Activated CD4-positive, alpha-beta T cell treated with anti-CD3 and anti-CD28 coated beads, Interleukin-2, amount 10 ng/mL, durations not matched to agents 7 days and 5 days (primary cell): ENCODE measurements at places on chromosomes 6 and 20.

GRCh38 chr6:27451660-27452390 is 21.1 kb downstream of the ZNF184 start:
- no peak overlapping the region for H3K27ac ChIP-seq
- peaks cover 88% of the 10 kb centered on the region for H3K36me3 ChIP-seq
- H3K4me3 ChIP-seq: no peak overlapping the region
- no peak for DNase-seq
- H3K27me3 ChIP-seq: no peaks in the 10 kb centered on the region

GRCh38 chr20:25209911-25210310 is 14.4 kb downstream of the ENTPD6 start:
- no peaks in the 10 kb centered on the region for H3K36me3 ChIP-seq
- H3K4me1 ChIP-seq: peaks cover 1% of the 10 kb centered on the region
- no peak overlapping the region for H3K27ac ChIP-seq
- H3K4me3 ChIP-seq: no peak overlapping the region
- no peaks in the 10 kb centered on the region for H3K27me3 ChIP-seq

DNA sequence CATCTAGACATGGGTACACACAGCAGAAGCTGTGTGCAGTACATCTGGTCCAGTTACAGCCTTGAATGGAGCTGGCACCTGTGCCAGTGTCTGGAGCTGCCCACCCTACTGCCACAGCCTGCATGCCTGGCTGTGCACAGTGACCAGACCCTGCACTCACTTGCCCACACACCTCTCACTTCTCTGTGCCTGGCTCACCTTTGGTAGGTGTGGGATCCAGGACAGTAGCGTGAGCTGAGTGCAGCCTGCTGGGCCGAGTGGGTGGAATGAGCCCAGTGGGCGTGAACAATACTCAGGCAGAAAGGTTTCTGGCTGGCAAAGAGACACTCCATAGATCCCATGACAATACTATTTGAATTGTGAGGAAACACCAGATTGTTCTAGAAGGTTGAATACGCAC is 839.5 kb upstream of the FLRT3 start:
- no peaks in the 10 kb centered on the region for H3K36me3 ChIP-seq
- H3K27ac ChIP-seq: no peak overlapping the region
- no peaks in the 10 kb centered on the region for H3K4me1 ChIP-seq
- DNase-seq: no peak
- H3K4me3 ChIP-seq: no peak overlapping the region

DNA sequence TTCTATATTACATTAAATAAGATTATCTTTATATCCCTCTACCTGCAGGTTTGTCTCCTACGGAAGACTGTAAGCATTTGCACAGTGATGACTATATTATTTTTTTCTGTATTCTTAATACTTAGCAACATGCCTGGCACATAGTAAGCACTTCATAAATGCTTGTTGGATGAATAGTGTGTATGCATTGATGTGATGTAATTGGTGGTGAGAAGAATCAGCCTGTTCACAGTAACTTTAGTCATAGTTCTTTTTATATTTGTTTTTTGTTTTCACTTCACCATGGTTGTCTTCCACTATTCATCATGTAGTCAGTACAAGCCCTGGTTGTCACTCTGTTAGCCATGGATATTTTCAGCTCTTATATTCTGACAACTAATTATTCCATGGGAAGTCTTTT is 184.0 kb upstream of the FLRT3 start:
- H3K36me3 ChIP-seq: no peaks in the 10 kb centered on the region
- no peak overlapping the region for H3K27ac ChIP-seq
- no peak for DNase-seq
- no peaks in the 10 kb centered on the region for H3K4me1 ChIP-seq
- H3K4me3 ChIP-seq: no peak overlapping the region
- H3K27me3 ChIP-seq: no peaks in the 10 kb centered on the region

- no peak overlapping the region for H3K4me3 ChIP-seq
- peak overlapping the region; percentile 42 for H3K27ac ChIP-seq
- H3K36me3 ChIP-seq: peaks cover 22% of the 10 kb centered on the region
Measured at GRCh38 chr20:3826420-3826819, 6.1 kb downstream of the AP5S1 start.

GRCh38 chr6:109791301-109791700 is 100.2 kb downstream of the FIG4 start:
- H3K27ac ChIP-seq: no peak overlapping the region
- H3K27me3 ChIP-seq: no peaks in the 10 kb centered on the region
- DNase-seq: no peak
- peaks cover 10% of the 10 kb centered on the region for H3K36me3 ChIP-seq
